ENCODE measurements at places on chromosomes 1 and 21. TPM values are rescaled to one million over a fixed set of nuclear protein-coding genes. Genes with fewer than 3 reads are reported as not detected.

TRIM58 gene
- total RNA-seq: 0.18 TPM

- no peak for DNase-seq
Measured at GRCh38 chr21:37784591-37785318, 131.5 kb downstream of the KCNJ6 start.

DNA sequence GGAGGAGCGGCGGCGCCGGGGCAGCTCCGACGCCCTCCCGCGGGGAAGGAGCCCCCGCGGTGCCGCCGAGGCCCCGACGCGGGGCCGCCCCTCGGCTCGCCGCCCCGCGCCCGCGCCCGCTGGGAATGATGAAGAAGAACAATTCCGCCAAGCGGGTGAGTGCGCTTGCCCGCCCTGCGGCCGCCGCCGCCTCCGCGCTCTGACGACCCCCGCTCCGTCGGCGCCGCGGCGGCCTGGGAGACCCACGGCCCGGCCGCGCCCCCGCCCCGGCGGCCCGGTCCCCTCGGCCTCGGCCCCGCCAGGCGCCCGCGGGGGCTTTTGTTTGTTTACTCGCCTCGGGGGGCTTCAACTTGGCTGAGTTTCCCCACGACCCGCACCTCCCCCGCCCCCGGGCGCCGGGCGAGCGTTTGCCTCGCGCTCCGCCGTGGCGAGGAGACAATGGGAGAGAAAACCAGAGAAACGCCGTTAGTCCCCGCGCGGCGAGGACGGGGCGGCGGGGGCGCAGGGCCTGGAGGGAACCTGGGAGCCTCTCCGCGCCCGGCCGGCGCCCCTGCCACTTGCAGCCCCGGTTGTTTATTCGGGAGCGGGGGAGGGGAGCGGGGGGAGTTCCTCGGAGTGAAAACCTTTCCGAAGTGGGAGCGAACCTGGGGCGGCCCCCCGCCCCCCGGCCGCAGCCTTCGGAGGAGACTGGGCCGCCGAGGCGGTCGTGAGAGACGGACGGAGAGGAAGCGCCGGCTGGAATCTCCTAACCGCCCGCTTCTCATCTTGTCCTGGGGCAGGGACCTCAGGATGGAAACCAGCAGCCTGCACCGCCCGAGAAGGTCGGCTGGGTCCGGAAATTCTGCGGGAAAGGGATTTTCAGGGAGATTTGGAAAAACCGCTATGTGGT is 661 bp downstream of the PLEKHO1 start:
- DNase-seq: peak; percentile 39

- no peak for DNase-seq
Measured at GRCh38 chr1:232084584-232085223, 458.1 kb downstream of the DISC1 start.

DNA sequence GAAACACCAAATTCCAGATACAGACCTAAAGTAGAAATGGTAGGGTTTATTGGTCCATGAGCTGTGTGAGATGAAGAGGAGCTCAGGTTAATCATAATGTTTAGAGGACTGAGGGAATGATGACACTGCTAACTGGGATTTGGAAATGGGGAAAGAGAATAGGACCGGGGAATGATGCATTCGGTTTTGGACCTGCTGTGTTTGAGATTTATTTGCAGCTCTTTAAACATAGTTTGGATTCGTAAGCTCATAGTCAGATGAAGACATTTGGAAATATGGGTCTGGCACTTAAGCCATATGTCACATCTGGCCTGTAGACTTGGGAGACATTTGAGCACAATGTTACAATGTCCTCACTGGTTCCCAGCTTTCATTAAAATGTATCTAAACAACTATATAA is 127.9 kb upstream of the DUSP10 start:
- no peak for DNase-seq

- no peak for DNase-seq
Measured at GRCh38 chr21:26140164-26140579, 30.4 kb downstream of the APP start.

- peak; percentile 9 for DNase-seq
Measured at GRCh38 chr1:218304281-218305039, 19.4 kb downstream of the RRP15 start.
